ENCODE measurements at places on chromosomes 3 and 15.

DNA sequence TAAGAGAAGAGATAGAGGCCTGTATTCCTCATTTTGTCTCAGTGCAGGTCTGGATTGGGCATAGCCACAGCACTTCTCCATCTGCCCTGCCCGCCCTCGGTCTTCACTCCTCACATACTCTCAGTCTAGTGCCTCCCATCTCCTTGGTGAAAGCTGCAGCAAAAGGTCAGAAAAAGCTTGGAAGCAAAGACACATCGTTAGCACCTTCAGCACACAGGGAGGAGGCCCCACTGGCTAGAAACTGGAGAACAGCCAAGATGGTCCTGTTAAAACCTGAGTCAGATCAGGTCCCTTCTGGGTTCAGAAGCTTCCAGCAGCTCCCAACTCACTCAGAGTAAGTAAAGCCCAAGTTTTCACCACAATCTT lies 1.6 kb upstream of the KLF15 start:
- peak; percentile 70 for DNase-seq

DNA sequence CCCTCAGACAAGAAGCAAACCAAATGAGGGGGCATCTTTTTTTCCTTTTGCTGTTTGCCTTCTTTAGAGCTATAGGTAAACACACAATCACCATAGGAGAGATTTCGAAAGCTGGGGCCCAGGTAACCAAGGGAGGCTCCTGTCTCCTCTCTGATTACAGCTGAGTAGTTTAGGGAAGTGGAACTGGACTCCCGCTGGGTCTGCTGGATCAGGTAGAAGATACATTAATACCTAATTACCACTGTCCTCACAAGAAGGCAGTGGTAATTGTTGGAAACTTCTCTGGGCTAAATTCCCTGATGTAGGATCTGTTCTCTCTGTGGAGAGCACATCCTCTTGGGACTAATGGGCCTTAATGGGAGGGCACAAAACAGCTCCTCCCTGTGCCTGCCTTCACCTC lies 32.7 kb downstream of the HDC start:
- peak; percentile 66 for DNase-seq

GRCh38 chr3:12467746-12468145 lies 16.5 kb upstream of the TSEN2 start:
- no peak for DNase-seq

- DNase-seq = no peak
Observed at GRCh38 chr3:179292450-179292849, 30.4 kb upstream of the ZNF639 start.

- no peak for DNase-seq
Observed at GRCh38 chr15:90413411-90414379, 25.7 kb downstream of the IQGAP1 start.

- peak; percentile 48 for DNase-seq
Observed at GRCh38 chr3:33231756-33232465, 13.3 kb upstream of the SUSD5 start.

GRCh38 chr3:127556565-127556964 lies 34.0 kb downstream of the TPRA1 start:
- DNase-seq = peak; percentile 81

DNA sequence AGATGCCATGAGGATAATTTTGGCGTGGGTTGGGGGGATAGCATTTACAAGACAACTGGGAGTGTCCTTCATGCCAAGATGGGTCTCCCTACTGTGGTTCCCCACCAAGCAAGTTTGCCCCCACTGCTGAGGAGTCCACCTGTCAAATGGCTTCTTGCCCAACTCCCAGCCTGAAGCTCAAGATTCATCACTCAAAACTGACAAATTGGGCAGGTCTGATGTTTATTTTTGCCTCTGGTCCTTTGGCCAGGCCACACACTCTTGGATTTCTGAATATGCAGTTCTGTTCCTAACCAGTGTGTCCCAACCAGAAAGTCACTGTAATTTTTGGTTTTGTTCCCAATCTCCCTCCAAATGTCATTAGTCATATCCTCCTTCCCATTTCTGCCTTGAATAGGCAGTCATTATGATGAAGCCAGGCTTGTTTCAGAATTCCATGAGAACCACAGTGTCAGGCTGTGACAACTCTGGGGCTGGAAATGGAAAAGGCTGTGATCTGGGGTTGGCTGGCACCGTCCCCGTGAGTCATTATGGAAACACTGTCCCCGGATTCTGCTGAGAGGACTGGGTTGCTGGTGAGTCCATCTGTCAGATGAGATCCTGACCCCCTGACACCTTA lies 29.3 kb upstream of the MEF2A start:
- DNase-seq = no peak

DNA sequence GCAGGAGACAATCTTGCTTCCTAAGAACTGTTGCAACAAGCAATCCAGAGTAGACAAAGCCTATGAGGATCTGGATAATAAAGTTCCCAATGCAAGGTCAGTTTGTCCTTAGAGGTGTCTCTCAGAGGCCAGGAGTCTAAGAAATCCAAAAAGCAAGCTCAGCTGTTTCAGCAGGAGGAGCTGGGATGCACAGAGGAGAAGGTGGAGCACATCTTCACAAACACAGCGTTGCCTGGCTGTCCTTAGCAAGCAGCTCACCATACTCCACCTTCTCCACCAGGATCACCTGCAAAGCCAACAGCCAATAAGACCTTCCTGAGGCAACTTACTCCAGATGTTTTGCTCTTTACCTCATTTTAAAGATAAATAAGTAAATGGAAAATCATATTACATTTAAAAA lies 365 bp downstream of the ZBED2 start:
- DNase-seq = no peak

DNA sequence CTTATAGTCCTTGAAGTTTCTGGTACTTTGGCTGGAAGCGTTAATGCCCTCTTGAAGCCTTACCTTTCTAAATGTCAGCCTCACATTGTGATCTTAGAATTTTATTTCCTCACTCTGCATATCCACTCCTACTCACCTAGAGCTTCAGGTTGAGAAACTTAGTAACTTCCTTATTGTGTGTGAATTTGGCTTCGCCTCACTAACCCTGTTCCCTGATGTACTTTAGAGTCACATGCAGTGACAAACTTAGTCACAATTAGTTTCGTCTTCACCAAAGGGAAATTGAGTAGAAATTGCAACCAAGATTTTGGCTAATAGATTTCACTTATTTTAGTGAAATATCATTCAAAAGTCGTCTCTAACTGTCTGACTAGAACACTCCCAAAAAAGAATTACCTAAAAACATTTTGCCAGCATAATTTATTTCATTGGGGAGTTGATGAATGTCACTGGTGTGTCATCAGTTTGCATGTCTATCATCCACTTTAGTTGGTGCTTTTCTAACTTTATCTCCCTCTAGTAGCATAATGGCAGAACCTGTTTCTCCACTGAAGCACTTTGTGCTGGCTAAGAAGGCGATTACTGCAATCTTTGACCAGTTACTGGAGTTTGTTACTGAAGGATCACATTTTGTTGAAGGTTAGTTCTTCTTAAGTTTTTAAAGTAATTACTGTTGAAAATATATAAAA lies 960 bp downstream of the MFN1 start:
- DNase-seq = no peak

GRCh38 chr3:42254566-42254965 lies 11.4 kb downstream of the CCK start:
- no peak for DNase-seq

- no peak for DNase-seq
Observed at GRCh38 chr15:77571181-77571580, 61.5 kb downstream of the LINGO1 start.

GRCh38 chr3:146308222-146308621 lies 57.3 kb upstream of the PLSCR4 start:
- no peak for DNase-seq

DNA sequence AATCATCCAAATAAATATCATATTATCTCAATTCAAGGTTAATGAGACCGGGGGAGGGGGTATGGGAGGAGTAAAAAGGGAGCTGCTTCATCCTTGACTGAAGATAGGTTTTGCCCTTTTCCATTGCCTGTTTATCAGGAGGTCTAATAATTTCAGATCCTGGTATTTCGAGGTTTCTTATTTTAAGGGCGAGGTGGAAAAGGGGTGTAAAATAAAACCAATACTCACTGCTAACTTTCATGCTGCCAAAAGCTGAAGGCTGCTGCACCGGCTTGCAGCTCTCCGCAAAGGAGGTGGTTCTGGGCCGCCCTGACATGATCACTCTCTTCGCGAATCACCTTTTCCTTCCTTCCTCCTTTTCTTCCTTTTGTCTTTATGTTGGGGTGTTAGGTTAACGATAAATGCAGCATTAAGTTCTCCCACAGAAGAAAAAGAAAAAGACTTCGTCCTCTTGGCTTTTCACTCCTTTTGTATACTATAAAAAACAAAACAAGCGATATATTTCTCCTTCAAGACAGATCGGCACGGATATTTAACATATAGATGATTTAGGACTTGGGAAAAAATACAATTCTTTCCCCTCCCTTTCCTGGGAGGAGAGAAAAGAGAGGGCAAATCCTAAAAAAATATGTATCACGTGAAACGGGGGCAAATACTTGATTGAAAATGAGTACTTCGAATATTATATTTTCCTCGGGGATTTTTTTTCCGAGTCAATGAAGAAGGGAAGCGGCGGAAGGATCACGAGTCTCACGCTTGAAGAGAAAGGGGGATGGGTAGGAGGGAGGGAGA lies 932 bp downstream of the GSK3B start:
- no peak for DNase-seq

DNA sequence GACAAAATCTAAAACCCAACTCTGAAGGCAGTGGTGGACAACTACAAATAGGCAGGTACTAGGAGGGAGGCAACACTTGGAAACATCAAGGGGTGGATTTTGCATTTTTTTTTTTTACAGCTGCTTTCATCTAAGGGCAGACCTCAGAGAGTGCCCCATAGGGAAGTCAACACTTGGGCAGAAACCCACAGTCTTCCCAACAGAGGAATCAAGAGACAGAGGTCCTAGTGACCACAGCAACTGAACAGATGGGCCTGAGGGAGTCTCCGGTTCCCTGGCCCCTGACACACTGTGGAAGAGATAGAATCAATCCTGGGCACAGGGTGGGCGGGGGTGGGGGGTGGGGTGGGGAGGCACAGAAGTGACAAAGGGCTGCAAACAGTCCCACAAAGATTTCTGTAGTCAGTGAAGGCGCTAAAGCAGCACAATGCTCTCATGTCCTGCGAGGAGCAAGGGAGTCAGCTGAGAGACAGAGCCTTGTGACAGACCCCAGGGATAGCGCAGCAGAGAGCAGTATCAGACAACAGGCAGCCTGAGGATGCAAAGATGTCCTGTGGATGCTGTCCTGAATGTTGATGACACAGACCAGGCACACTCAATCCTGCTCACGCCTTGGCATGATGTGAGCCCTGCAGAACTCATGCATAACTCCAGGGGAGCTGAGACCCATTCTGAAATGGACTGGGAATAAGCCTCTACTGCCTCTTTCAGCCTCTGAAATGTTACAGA lies 6.9 kb upstream of the RFTN1 start:
- DNase-seq = no peak

DNA sequence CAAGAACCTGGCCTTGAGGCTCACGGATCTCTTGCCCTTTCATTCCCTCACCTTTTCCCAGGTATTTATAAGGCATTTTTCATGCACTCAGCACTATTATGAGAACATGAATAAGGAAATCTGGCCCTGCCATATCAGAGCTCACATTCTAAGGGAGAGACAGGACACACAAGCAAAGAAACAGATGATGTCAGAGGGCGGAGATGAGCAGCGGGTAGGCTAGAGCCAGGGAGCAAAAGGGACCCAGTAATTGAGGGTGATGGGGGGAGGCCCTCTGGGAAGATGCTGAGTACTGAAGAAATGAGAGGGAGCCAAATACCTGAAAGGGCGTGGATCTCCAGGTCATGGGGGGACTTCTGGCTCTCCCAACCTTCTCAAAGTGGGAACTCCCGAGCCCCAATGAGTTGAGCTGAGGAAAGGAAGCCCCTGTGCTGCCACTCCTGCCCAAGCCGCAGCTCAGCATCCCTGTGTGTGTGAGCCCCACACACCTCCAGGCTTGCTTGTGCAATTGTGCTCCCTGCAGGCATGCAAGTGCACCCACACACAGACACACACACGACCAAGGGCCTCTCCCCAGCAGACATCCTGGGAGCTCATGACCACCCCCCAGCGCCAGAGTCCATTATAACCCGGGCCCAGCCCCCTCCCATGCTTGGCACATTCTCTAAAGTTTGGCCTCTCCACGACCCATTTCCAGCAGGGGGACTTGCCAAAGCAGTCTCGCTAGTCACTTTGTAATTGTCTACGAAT lies 81.4 kb upstream of the PXYLP1 start:
- DNase-seq = peak; percentile 68

DNA sequence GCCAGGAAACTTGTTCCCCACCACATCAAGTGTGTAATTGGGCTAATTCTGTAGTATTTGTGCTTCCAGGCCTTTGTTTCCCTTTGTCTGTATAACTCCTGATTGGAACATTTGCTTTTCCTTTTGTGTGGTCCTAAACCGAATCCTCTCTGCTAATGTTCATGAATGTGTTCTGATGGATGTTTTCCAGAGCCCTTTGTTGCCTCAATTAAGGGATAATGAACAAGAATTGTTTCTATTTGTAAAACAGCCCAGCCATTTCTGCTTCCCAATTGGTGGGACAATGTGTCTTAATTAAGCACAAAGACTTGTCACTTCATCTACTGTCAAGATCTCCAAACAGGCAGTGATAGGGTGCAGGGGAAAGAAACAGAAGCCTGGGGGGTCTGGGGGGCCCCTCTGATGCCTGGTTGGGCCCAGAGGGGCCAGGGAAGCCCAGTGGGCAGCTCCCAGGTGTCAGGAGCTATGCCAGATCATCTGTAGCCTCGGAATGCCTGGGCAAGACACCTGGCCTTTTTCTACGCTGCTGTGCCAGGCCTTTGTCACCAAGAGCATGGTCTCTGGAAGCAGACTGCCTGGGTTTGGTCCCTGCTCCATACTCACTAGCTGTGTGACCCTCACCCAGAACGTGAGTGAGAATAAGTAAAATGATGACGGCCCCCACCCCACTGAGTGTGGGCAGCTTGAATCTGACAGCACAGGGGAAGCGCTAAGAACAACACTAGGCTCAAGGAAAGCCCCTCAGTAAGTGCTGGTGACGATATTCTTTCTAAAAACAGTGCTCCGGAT lies 116.6 kb upstream of the PRR20G start:
- peak; percentile 31 for DNase-seq

DNA sequence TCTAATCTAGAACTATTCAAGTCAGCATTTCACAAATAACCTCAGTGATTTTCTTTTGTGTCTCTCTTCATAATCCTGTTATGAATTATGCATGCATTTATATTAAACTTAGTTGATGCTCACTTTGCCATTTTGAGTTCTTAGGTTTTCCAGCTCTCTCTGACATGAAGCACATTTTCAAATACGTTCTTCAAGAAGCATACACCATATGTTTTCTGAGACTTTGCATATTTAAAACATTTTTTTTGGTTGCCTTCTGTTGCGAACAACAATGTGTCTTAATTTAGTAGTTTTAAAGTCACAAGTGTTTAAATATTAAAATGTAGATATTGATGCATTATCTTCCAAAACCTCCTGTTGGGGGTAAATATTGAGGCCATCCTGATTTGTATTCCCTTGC lies 37.5 kb downstream of the SH3GL3 start:
- no peak for DNase-seq
